NCI-H2029 treated with DMSO at 0.1 percent for 48 hours (cell line): ENCODE measurements at places on chromosomes 4 and X.

DNA sequence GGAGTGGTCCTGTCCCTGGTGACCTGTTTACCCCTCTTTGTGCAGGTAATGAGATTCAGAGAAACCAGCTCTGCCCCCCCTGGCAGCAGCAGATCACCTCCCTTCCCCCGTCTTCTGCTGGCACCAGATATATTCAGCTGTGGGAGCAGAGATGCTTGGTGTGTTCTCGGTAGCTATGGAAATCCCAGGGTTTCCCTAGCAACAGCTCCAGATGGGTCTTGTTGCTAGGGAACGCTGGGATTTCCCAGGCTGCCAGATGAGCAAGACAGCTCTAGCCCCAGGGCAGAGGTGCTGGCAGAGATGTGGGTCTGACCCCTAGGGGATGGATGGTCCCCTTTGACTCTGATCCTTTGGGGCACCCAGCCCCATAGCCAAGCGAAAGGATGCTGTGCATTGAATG is 20.2 kb downstream of the CETN2 start:
- DNase-seq, result no peak

- no peak for DNase-seq
Measured at GRCh38 chr4:11297627-11298026, 131.1 kb downstream of the HS3ST1 start.

DNA sequence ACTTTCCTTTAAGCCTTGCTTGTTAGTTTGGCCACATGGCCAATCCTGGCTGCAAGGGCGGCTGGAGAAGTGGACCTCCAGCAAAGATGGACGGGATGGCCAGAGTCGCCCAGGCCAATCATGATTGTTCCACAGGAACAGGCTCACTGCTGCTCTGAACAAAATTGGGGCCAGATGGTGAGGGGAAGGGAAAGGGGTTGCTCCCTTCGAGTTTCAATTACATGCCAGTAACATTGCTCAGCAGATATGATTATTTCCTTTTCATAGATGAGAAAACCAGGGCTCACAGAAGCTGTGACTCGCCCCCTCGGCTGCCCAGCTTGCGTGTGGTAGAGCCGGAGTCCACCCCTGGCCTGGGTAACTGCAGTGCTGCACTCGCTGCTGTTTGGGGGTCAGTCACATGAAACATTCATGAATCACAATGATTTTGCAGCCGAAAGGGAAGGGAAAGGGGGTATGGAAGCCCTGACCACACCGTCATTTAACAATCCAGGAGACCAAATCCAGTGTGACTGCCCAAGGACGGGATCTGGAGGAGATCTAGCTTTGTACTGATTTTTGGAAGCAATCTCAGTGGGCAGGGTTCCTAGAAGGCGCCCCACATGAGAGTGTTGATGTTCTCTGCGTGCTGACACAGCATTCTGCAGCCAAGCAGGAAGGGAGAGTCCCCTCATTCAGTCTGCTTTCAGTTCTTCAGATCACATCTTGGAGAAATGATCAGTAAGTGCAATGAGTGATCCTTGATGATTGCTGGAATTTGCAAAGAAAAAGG is 77.3 kb upstream of the MSX1 start:
- no peak for DNase-seq

DNA sequence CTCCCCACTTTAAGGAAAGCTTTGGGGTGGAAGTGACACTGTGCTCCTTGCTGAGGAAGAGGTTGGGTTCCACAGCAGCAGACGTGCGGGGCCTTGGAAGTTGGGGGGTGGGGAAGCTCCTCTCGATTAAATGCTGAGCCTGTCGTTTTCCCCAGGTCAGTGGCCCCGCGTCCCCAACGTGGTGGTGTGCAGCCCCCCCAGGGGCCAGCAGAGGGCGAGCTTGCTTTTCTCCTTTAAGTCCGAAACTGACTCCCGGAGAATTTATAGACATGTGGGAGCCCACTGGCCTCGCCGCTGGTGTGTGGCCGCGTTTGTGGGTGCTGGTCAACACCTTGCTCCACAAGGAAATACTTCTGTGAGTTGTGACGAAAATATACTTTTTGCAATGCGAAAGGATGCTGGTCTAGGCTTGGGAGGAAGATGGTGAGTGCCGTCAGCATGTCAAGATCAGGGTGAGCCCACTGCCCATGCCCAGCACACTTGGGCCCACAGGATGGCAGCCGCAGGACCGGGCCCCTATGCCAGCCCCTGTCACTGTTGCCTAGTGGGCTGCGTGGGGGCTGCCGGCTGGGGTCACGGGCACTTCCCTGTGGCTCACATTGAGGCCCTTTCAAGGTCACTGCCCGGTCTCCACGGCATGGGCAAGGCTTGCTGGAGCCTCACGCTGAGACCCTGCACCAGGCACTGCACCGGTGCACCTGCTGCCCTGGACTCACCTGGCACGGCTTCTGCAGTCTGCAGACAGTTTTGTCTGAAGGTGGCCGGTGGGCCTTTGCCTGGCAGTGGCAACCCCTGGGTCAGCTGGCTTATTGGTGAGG is 9.4 kb downstream of the UVSSA start:
- DNase-seq, result no peak
